ENCODE measurements at places on chromosomes 4 and X.
A peak's percentile ranks its signal among the peaks of the same experiment; 100 is the strongest.

- no peaks in the 10 kb centered on the region for H3K4me1 ChIP-seq
- no peaks in the 10 kb centered on the region for H3K36me3 ChIP-seq
- H3K27me3 ChIP-seq: no peaks in the 10 kb centered on the region
- H3K4me3 ChIP-seq: no peak overlapping the region
Measured at GRCh38 chrX:53128097-53128749, 34.3 kb downstream of the KANTR start.

- H3K4me1 ChIP-seq: no peaks in the 10 kb centered on the region
- no peaks in the 10 kb centered on the region for H3K27me3 ChIP-seq
- H3K4me3 ChIP-seq: no peak overlapping the region
- DNase-seq: no peak
- H3K27ac ChIP-seq: no peak overlapping the region
Measured at GRCh38 chr4:44146516-44146915, 302.1 kb downstream of the KCTD8 start.

- no peak overlapping the region for H3K4me3 ChIP-seq
- H3K4me1 ChIP-seq: peaks cover 5% of the 10 kb centered on the region
- H3K27me3 ChIP-seq: no peaks in the 10 kb centered on the region
- H3K27ac ChIP-seq: no peak overlapping the region
- DNase-seq: peak; percentile 17
- H3K36me3 ChIP-seq: no peaks in the 10 kb centered on the region
Measured at GRCh38 chr4:3452376-3452775, 10.6 kb downstream of the HGFAC start.

- H3K27me3 ChIP-seq: no peaks in the 10 kb centered on the region
- H3K4me1 ChIP-seq: no peaks in the 10 kb centered on the region
- H3K36me3 ChIP-seq: no peaks in the 10 kb centered on the region
- H3K4me3 ChIP-seq: no peak overlapping the region
- H3K27ac ChIP-seq: no peak overlapping the region
- DNase-seq: no peak
Measured at GRCh38 chrX:11342673-11343072, 49.5 kb downstream of the AMELX start.

DNA sequence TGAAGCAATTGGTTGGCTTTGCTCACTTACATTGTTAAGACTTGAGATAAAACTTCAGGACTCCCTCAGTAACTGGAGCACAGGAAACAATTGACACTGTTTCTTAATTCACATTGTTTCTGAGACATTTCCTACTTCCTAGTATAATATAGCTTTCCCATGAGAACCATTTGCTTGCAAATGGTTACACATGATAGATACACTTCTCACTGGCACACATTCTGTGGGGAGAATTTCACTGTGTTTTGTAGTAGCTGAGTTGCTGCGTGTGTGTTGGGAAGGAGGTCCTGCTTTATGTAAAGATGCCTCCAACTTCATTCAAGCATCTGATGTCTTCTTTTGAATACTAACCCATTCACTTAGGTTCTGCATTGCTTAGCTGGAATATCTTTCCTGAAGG, 85.3 kb upstream of the SLC4A4 start:
- no peaks in the 10 kb centered on the region for H3K27me3 ChIP-seq
- DNase-seq: no peak
- H3K36me3 ChIP-seq: no peaks in the 10 kb centered on the region
- H3K27ac ChIP-seq: no peak overlapping the region

- H3K4me3 ChIP-seq: no peak overlapping the region
- no peaks in the 10 kb centered on the region for H3K27me3 ChIP-seq
- DNase-seq: no peak
- H3K36me3 ChIP-seq: no peaks in the 10 kb centered on the region
Measured at GRCh38 chr4:93746031-93746430, 82.5 kb upstream of the ATOH1 start.

- peaks cover 24% of the 10 kb centered on the region for H3K27me3 ChIP-seq
- no peak for DNase-seq
- H3K4me3 ChIP-seq: no peak overlapping the region
- H3K36me3 ChIP-seq: no peaks in the 10 kb centered on the region
- no peak overlapping the region for H3K27ac ChIP-seq
Measured at GRCh38 chrX:110706446-110706845, 89.2 kb downstream of the CHRDL1 start.

GRCh38 chr4:70932984-70933383, 30.8 kb downstream of the MOB1B start:
- H3K36me3 ChIP-seq: peaks cover 3% of the 10 kb centered on the region
- H3K4me1 ChIP-seq: peaks cover 5% of the 10 kb centered on the region
- no peak overlapping the region for H3K27ac ChIP-seq
- no peak for DNase-seq
- H3K4me3 ChIP-seq: no peak overlapping the region
- H3K27me3 ChIP-seq: no peaks in the 10 kb centered on the region

DNA sequence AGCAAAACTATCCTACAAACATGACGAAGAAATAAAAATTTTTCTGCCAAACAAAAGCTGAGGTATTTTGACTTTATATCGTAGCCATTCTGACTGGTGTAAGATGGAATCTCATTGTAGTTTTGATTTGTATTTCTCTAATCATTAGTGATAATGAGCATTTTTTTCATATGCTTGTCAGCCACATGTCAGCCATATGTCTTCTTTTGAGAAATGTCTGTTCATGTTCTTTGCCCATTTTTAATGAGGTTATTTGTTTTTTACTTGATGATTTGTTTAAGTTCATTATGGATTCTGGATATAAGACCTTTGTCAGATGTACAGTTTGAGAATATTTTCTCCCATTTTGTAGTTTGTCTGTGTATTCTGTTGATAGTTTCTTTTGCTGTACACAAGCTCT, 24.5 kb downstream of the F8A2 start:
- no peak for DNase-seq
- no peaks in the 10 kb centered on the region for H3K4me1 ChIP-seq
- no peaks in the 10 kb centered on the region for H3K27me3 ChIP-seq
- H3K27ac ChIP-seq: no peak overlapping the region
- H3K4me3 ChIP-seq: no peak overlapping the region

DNA sequence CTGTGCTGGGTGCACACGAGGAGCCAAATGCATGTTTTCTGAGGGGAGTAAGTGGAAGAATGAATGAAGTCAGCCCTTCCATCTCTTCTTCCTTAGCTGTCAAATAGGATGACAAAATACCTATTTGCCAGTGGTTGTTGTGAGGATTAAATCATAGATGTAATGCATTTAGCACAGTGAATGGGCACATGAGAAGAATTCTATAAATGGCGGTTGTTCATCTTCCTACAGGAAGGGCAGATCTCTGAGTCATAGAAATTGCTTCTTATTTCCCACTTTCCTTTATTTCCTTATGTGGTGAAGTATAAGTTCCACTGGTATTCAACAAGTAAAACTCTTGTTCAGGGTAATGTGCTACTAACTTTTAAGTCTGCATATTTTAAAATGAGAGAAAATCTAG, 83.1 kb downstream of the SORBS2 start:
- no peaks in the 10 kb centered on the region for H3K27me3 ChIP-seq
- H3K4me1 ChIP-seq: peaks cover 9% of the 10 kb centered on the region
- no peak overlapping the region for H3K4me3 ChIP-seq
- DNase-seq: no peak
- peak overlapping the region; percentile 16 for H3K27ac ChIP-seq

Measured in cardiac muscle cell (in vitro differentiated cells and primary cell).